ENCODE measurements at places on chromosomes 2 and 18.

DNA sequence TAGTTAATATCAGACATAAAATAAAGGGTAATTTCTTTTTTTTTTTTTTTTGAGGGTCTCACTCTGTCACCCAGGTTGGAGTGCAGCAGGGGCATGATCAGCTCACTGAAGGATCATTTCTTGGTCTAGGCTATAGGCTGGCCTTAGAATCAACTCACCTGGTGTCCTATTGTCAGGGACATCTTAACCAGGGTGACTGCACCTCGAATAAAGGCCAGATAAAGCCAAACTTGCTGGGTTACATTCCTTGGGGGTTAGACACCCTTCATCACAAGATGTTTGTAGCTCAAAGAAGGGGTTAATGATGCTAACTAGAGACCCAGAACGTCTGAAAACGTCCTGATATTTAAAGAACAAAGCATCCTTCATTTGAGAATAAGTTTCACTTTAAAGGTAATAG is 17.9 kb downstream of the SPATA3 start:
- no peak for DNase-seq

DNA sequence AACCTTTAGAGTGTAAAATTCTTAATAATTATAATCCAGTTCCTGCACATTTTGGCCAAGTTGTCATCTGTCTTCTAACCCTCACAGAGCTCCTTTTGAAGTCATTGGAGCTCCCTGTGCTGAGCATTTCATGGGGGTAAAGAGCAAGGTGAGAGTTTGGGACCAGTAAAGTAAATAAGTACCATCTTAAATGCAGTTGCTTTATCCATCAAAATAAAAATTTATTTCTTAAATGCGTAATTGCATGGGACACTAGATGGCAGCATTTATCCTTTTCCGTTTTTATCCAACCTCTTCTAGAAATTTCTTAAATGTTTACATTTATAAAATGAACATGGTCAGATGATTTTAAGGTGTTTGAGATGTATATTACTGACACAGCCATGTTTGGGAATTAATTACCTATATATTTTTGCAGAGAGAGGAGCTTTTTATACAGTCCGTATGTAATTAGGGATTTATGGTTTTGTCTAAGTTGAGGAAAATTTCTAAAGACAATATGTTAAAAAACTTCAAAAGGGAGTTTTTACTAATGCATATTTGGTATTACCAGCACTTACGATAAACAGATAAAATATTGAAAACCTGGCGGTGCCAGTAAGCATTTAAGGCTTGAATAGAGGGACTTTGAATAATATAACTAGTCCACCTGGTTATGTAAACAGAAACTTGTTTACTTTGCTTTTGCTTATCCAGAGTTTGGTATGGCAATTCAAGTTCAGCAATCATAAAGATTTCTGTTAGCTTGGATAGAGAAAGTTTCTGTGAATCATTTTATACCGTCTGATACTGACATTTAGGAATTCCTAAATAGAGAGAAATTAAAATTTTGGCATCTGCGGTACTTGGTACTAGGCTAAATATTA is 54.5 kb downstream of the ACSL3 start:
- DNase-seq = no peak

DNA sequence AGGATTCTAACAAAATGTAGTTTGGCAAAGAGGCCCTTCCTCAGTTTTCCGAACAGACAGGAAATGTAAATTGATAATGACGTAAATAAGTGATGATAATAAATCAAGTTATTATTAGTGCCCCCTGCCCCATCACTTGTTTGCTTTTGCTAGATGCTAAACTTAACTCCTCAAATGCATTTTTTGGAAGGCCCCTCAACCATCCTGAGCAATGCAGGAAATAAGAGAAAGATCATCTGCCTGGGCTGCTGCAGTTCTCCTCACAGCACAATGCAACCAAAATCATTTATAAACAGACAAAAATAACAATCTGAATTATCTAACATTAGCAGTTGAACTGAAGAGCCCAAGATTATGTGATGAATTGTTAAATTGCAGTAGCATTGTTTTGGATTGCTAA is 62.6 kb upstream of the PSMD14 start:
- DNase-seq = no peak

GRCh38 chr2:105671156-105671555 is 73.6 kb upstream of the NCK2 start:
- no peak for DNase-seq

DNA sequence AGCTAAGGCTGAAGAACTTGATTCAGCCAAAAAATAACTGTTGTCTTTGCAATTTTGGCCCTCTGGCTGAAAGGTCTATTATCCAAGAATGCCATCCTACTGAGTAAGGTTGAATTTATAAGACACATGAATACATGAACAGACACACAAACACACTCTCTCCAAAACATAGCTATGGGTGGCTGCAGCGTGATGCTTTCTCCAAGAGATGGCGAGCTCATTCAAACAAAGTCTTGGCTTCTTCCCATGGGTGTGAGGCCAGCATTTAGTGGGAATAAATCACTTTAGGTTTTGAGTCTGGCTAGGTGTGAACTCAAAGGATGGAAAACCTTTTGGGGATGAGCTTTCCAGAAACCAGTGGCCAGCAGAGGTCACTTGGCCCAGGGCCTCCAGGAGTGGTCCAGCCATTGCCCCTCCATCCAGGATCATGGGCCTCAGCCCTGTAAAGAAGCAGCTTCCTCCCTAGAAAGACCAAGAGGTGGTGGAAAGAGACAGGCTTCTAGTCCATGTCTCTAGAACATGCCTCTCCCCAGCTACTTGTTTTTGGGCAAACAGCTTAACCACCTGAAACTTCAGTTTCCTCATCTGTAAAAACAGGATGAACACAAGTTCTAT is 11.0 kb upstream of the OSR1 start:
- DNase-seq = no peak

DNA sequence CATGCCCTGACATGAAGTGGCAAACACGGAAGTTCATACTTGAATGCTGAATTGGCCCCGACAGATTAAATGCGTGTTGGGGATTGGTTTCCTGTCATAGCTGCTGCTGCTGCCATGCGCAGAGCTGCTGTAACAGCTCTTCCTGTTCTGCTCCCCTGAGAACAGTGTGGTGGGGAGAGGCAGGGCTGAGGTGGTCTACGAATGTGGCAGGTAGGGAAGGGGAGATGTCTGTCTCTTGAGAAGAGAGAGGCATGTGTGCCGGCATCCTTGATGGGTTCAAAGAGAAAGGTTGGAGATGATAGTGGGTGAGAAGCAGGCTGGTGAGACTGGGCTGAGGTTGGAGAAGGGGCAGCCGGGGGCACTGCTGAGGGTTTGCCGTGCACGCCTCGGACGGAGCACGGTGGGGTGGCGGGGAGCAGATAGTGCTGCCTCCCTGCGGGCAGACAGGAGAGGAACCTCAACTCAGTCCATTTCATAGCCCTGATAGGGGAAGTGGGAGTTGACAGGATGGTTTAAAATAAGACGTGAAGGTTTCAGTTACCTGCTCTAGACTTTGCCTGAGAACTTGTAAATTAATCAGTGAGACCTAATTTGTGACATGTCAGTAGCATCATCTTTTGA is 46.1 kb downstream of the TMEM185B start:
- DNase-seq = peak; percentile 54

DNA sequence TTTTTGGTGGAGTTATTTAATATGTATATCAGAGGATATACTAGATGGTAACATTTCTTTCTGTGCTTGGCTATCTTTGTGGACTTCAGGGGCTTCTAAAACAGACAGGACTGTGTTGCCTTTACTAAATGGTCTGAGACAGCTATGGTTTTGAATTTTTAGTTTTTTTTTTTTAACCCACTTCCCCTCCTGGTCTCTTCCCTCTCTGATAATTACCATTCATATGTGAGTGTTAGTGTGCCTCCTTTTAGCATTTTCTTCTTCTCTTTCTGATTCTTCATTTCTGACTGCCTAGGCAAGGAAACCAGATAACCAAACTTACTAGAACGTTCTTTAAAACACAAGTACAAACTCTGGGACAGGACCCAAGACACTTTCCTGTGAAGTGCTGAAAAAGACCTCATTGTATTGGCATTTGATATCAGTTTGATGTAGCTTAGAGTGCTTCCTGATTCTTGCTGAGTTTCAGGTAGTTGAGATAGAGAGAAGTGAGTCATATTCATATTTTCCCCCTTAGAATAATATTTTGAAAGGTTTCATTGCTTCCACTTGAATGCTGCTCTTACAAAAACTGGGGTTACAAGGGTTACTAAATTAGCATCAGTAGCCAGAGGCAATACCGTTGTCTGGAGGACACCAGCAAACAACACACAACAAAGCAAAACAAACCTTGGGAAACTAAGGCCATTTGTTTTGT is 52.7 kb downstream of the SMAD4 start:
- no peak for DNase-seq

- no peak for DNase-seq
Observed at GRCh38 chr2:106122157-106122556, 71.9 kb downstream of the UXS1 start.

- no peak for DNase-seq
Observed at GRCh38 chr2:176582176-176582575, 312.9 kb downstream of the MTX2 start.

DNA sequence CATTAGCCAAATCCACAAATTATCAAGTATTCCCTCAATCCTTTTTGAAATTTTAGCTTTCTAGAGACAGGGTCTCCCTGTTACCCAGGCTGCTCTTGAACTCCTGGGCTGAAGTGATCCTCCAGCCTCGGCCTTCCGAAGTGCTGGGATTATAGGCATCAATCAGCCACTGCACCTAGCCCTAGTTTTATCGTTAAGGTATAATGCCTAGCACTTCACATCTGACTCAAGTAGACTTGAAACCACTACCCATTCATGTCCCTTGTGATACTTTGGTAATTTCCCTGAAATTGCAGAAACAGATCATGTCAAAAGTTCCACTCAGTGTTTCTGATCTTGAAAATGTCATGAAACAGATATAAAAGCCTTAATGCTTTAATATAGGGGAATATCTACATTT is 26.3 kb downstream of the MEX3C start:
- DNase-seq = no peak

- no peak for DNase-seq
Observed at GRCh38 chr2:218671097-218671653, 627 bp downstream of the RNF25 start.

DNA sequence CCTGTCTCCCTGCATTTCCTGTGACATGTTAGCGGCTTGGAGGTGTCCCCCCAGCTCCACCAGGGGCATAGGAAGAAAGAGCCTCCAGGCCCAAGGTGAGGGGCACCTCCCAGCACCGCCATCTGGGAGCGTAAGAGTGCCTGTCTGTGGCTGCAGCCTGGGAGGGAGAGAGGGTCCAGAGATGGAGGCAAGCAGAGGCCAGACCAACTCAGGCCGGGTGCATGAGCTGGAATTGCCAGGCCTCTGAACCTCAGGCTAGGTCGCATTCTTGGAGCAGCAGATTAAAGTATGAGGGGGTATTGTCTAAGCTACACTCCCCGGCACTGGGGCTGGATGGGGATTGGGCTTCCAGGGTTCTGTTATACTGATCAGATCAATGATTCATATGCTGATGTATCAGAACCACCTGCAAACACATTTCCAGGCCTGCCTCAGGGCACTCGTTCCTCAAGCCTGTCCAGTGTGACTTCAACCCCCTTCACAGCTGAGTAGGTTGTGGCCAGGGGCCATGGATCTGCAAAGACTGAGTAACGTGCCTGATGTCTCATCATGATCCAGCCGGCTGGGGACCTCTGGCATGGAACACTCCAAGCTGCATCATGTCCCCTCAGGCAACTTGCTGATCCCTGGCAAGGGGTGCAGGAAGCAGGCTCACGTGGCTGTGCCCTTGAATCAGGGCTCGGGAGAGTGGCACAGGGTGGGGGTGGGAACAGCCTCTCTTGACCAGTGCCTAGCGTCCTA is 73.2 kb downstream of the HS1BP3 start:
- DNase-seq = no peak

DNA sequence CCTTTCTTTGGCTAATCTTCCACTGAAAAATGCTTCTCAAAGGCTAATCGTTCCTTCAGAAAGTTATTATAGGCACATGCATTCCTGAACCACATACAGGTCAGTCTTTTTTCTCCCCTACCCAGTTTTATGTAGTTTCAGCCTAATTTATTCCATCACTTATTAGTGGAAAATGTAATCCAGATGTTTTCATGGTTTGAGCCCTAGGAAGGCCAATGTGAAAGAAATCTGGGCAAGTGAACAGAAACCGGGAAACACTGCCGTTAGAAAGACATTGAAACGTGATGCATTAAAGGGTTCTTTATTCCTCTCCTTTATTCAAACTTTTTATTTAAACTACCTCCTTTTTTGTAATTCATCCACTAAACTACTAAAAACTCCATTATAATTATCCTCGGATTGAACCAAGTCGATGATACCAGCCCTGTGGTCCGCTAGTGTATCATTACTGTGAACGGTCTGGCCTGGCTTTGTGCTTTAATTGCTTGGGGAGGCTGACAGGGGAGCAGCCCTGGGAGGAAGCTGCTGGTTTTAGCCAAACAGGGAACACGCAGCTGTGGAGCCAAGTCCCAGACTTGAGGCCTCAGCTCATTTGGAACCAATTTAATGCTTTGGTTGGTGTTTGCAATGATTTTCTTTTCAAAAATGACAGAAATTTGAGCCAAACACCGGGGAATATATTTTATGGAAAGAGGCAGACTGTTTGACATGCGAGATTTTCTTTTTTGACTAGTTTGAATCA is 149.2 kb downstream of the ARHGAP28 start:
- DNase-seq = no peak

DNA sequence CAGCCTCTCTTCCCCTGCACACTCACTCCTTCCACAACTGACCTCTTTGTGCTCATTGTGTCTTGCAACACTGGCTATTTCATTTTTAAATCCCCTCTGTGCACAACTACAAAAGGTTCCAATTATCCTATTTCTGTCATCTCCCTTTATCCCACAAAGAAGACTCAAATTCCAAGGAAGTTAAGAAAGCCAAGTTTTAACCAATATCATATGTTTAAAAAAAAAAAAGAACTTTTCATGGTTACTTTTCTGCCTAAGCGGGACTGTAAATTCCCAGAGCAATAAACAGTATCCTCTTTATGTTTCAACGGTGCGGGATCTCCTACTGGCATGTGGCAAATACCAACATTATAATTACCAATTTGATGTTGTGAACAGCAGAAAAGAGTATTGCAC is 83.8 kb downstream of the DOCK10 start:
- DNase-seq = no peak

GRCh38 chr18:31102025-31102684 is at the start of gene DSC2:
Gene DSC2, minus strand, starts transcription at chr18:31102421. Its CDS starts 450 bp downstream, at chr18:31101971.
- no peak for DNase-seq

DNA sequence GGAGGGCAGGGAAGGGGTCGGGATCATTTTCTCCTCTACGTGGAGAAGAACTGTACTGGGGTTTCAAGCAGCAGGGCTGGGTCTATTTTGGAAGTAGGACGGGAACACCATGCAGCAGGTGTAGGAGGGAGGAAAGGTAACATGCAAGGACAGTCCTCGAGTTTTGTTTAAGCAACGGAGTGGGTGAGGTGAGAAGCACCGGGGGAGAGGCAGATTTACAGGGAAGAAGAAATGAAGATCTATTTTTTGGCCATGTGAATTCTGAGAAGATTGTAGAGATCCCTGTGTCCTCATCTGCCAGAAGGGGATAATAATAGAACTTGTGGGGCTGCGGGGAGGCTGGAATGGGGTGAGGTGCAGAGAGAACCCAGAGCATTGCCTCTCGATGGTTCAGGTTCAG is 85.6 kb downstream of the INPP5D start:
- no peak for DNase-seq

- DNase-seq = no peak
Observed at GRCh38 chr2:190964170-190964795, 49.7 kb downstream of the STAT1 start.
